ENCODE measurements at places on chromosomes 3 and 15.

DNA sequence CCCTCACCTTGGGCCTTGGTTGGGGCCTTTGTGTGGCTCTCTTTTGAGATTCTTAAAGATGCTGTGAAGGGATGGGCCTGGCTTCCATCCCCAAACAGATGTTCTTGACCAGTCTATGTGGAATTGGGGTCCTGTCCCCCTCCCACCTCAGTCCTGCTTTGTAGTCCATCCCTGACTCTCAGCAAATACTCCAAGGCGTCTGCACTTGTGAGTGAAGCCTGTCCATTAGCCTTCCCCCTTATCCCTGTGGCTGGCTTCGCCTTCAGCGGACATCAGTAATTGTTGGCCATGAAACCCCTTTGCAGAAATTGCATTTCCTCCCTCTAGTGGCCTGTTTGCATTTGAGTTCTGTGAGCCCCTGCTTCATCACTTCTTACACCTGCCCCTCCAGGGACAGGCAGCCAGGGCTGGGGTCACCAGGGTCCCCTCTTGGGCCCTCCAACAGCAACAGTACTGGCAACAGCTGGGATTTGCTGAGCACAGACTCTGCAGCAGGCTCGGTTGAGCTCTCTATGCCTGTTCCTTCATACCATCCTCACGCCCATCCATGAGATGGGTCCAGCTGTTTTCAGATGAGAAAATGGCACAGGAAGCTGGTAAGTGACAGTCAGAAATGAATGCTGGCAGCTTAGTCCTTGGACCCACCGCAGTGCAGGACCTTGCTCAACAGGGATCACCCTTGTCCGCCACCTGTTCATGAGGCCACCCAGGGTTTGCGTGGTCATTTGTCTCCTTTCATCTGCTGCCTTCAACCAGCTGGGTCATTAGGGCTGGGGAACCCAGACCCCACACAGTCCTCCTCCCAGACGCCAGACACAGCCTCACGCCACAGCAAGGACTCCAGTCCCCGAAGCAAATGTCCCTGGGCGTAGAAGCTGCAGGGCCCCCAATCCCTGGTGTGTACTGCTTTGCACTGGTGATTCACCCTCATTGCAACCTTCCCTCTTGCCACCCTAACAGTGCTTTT lies 8.9 kb upstream of the LRRK1 start:
- no peak for DNase-seq

- DNase-seq, result no peak
These were observed 891.9 kb upstream of the CADM2 start for GRCh38 chr3:84066915-84067314.

DNA sequence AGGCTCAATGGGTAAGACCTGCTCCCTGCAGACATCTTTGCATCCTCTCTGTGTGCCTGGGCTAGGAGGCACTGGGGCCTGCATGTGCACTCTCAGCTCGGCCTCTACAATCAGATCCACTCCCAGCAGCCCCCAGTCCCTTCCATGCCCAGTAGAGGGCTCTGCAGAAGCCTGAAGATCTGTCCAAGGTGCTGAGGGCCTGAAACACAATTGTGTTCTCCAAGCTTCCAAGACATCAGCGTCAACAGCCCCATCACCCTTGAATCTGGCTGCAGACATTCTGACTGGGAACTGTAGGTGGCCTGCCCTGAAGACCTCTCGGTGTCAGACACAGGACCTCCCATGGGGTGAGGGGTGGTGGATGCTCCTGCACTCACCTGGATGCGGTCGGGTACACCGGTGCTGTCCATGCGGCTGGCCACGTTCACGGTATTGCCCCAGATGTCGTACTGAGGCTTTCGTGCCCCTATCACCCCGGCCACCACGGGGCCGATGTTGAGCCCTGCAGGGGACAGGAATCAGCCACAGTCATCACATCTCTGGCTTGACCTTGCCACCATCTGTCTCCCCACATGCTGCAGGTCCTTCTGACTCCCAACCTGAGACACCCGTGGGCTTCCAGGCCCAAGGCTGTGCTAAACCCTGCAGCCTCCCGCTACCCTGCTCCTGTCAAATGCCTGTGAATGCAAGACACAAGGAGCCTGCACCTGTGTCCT lies 84.7 kb downstream of the SEC22A start:
- peak; percentile 50 for DNase-seq

- peak; percentile 90 for DNase-seq
These were observed 12.1 kb upstream of the ALAS1 start for GRCh38 chr3:52185837-52186236.
